ENCODE measurements at places on chromosomes 1 and 21. TPM values are rescaled to one million over a fixed set of nuclear protein-coding genes. Genes with fewer than 3 reads are reported as not detected.
A peak's percentile ranks its signal among the peaks of the same experiment; 100 is the strongest.

DNA sequence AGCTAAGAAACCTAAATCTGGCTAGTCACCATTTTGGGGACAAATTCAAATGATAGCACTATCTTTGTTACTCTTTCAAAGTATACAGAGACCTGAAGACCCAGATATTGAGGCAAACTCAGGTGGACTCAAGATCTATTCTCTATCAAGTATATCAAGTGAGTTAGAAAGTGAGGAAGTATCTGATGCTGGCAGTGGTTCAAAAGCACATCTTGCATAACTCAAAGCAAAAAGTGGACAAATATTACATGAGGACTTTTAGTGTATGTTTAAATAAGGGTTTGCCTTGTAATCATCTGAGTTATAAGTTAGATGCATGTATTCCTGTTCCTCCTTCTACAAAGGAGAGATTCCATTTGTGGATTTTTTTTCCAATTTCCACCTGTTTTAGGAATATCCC, 338.4 kb downstream of the DISC1 start:
- no peak for DNase-seq

The OR2T1 gene
- total RNA-seq = not detected

DNA sequence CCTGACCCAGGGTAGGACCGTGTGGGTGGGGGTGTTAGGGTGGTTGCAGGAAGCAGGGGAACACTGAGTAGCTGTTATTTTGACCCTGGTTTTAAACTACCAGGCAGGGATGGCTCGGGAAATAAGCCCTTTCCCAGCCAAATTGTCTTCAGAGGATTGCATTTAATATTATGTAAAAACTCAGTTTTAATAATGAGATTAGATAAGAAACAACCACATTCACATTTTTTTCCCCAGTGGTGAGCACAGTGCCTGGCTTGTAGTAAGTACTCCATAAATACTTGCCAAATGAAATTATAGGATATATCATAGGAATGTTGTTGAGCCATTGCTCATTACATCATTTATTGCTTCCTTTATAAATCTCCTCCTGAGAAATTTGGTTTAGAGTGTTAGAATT, 3.1 kb upstream of the ACP6 start:
- DNase-seq = no peak

The GBP3 gene
- total RNA-seq = 6.6 TPM

The TSTD1 gene
- 12.0 TPM for total RNA-seq

- no peak for DNase-seq
Observed at GRCh38 chr1:8879922-8880676, 1.6 kb upstream of the ENO1 start.

The SH2D1B gene
- total RNA-seq = not detected

- DNase-seq = no peak
Observed at GRCh38 chr1:184890539-184890973, 83.8 kb downstream of the NIBAN1 start.

DNA sequence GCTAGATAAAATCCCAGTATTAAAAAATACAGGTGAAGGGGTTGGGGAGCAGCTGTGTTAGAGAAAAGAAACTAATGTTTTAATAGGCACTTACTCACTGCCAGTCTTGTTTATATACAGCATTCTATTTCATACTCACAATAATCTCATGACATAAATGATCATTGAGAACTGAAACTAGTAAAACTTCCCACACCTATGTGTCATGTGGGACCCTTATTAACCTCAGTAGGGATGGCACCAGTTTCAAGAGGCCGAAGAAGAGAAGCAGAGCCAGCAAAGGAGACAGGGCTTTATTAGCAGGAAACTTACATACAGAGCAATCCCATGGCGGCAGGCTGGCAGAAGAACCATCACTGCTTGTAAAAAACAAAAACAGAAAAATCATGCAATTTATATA, 48.8 kb upstream of the KCNH1 start:
- no peak for DNase-seq

The GCSAML gene
- not detected for total RNA-seq

- DNase-seq = no peak
Observed at GRCh38 chr1:48619539-48619938, 147.5 kb upstream of the SPATA6 start.

The ADAR gene
- 54.1 TPM for total RNA-seq

DNA sequence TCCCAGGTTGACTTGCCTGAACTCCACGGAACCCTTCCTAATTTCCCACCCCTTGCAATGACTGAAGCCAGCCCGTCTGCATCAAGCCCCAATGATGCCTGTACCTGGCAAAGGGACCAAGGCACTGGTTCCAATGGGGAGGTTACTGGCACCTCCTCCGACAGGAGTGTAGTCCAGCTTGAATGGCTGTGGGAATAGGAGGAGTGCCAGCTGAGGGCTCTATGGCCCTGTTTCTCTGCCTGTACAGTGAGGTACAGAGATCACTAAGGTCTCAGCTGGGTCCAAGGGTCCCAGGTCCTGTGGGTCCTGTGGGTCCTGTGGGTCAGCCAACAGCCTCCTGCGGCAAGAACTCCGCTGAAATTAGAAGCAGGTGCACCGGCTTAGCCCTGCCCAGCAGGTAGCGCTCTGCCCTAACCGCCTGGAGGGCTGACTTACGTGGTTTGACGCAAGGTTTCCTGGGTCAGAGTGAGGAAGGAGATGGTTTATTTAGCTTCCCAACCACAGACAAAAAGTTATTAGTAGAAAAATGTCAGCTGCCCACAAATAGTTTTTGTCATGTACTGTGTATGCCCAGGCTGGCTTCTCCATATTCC, 9.9 kb upstream of the SPRR4 start:
- no peak for DNase-seq

DNA sequence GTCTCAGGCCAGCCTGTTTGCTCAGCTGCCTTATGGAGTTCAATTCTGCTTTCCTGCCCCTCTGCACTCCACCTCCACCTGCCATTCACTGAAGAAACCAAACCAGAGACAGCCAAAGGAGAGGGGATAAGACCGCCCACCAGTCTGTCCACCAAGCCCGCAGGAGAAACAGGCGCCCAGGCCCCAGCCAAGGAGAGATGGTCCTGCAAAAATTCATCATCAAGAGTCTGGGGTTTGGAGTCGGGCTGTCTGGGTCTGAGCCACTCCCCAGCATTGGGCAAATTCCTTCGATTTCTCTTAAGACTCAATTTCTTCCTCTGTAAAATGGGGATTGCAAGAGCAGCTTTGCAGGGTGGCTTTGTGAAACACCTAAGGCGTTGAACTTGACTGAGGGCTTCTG, 121.4 kb upstream of the RUNX3 start:
- DNase-seq = no peak

GRCh38 chr1:94514095-94514727, 27.3 kb downstream of the F3 start:
- no peak for DNase-seq

The PEAR1 gene
- 5.6 TPM for total RNA-seq

DNA sequence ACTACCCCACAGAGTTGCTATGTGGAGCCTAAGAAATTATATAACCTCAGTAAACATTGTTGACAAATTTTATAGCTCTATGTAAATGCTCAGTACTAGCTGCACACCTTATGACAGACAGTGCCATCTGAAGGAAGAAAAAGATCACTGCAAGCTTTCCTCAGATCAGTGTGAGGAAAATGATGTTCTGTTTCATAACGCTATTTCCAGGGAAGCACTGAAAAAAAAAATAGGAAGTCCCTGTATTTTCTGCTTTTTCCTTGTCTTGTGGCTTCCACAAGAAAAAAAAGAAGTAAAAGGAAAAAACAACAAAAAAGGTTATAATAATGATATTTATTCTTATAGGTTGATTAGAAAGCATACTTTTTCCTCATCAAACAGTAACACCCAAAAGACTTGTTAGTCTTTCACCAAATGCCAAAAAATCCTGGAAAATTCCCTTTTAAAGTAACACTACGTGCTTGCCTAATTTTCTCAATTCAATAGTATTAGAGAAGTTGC, 23.2 kb downstream of the LYST start:
- no peak for DNase-seq

The BSND gene
- total RNA-seq = not detected

The UCK2 gene
- 32.0 TPM for total RNA-seq

The VASH2 gene
- 0.38 TPM for total RNA-seq

DNA sequence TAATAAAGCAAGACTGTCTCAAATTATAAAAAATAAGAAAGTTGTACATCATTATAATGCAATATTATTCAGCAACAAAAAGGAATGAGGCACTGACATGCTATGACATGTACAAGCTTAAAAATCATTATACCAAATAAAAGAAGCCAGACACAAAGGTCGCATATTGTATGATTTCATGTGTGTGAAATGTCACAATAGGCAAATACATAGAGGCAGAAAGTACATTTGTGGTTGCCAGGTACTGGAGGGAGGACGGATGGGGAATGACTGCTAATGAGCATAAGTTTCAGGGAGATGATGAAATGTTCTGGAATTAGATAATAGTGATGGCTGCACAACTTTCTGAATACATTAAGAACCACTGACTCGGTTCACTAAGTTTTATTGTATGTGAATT, 73.6 kb upstream of the NBPF3 start:
- DNase-seq = no peak

DNA sequence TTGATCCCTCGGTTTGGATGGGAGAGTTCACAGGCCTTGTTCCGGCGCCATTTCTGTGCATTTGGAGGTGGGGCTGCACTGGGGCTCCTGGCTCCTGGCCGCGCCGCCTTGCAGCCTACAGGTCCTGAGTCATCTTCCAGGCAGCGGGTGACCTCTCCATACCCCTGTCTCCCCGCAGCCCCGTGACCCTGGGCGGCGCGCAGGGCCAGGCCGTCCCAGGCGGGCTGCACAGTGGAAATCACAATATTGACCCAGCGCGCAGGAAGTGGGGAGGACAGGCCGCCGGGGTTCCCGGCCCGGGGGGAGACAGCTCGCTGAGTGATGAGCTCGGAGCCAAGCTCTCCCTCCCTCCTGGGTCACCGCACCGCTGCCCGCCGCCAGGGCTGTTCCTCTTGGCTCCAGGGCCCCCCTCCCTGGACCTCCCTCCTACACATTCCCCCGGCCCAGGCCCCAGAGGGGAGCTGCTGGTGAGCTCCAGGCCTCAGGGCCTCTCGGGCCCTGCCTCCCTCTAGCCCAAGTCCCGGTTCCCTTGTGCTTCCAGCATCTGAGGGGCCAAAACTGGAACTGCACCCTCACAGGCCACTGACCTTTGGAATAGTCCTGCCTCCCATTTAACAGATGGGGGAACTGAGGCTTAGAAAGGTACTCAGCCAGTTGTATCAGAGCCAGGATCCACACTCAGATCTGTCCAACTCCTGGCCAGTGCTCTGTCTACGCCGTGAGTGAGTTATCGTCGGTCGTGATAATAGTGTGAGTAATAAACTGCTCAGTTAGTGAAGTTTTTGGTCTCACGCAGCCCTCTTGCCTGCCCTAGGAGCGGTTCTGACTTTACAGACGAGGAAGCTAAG, 142.9 kb upstream of the WNT4 start:
- no peak for DNase-seq

DNA sequence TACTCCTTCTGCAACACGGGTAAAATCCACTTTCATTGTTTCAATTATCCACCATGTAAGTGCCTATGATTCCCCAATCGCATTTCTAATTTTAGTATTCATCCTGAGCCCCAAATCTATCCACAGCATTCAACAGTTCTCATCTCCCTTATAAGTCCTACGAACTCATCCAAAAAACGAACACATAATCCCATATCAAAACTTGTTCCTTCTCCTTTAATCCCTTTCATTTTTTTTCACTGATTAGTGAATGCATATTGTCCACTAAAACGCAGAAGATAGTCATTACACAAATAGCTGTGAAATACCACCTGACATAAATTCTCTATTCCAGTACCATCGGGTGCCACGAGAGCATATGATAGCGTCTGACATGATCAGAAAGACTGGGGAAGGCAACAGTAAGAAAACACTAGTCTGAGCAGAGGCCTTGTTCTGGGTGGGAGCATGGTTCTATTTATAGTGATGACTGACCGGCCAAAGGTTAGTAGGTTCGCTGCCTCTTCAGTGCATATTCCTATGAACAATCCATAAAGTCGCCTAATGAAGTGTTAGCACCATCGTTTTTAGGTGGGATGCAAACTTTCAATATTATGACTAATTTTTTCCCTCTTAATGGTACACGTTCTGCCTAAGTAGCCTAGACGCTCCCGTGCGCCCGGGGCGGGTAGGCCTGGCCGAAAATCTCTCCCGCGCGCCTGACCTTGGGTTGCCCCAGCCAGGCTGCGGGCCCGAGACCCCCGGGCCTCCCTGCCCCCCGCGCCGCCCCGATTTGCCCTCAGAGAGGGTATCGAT, 648 bp downstream of the ATP5PF start:
- DNase-seq = peak; percentile 77

GRCh38 chr1:178593515-178593914, 80.6 kb downstream of the TEX35 start:
- DNase-seq = no peak

DNA sequence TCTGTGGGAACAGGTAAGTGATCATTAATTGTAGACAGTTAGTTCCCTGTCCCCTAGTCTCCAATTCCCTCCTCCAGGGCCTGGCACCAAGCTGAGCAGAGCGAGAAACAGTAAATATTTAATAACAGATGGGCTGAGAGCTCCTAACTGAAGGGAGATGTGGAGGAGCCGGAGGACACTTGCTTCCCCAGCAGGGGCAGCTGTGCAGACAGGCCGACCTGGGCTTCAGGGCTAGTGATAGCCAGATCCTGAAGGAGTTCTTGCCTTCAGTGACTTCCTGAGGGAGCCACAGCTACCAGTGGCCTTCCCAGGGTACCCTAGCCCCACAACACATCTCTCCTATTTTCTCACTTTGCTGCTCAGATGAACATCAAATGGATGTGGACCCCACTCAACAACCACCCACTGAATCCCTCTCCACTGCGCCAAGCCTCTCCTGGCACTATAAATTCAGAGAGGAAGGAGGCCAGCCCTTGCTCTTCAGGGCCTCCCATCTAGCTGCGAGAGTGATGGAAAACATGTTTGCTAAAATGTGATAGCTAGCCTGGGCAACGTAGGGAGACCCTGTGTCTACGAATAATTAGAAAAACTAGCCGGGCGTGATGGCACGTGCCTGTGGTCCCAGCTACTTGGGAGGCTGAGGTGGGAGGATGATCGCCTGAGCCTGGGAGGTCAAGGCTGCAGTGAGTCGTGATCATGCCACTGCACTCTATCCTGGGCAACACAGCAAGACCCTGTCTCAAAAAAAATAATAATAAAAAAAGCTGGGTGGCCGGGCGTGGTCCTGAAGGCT, 26.9 kb upstream of the SYNC start:
- no peak for DNase-seq

The FAM3B gene
- not detected for total RNA-seq

- DNase-seq = no peak
Observed at GRCh38 chr1:191963286-191963685, 195.0 kb upstream of the RGS18 start.

GRCh38 chr1:55252942-55253589, 37.9 kb upstream of the USP24 start:
- DNase-seq = no peak

The S100A2 gene
- total RNA-seq = 5.0 TPM

DNA sequence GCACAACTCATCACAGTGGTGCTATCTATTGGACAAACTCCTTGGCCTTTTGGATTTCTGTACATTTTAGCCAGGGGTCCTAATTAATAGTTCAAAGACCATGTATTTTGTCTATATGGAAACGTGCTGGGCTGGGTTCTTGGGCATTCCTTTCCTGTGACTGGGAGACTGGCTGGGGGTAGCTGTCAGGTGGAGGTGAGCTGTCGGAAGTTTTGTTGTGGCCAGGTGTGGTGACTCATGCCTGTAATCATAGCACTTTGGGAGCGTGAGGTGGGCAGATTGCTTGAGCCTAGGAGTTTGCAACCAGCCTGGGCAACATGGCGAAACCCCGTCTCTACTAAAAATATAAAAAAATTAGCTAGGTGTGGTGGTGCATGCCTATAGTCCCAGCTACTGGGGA, 392.4 kb downstream of the RPS6KC1 start:
- DNase-seq = no peak

The SYPL2 gene
- 28.9 TPM for total RNA-seq

The PLPPR5 gene
- not detected for total RNA-seq

Measured in cardiac septum (tissue), 1 donor.